ENCODE measurements at places on chromosomes 3 and 15. TPM values are rescaled to one million over a fixed set of nuclear protein-coding genes. Genes with fewer than 3 reads are reported as not detected.

SLC12A1 gene
- not detected for total RNA-seq

CDC25A gene
- total RNA-seq, result 1.5 TPM

OSBPL10 gene
- total RNA-seq, result 33.0 TPM

DPPA4 gene
- total RNA-seq, result 0.58 TPM

ALPK3 gene
- total RNA-seq, result 12.2 TPM

ANAPC13 gene
- total RNA-seq, result 54.9 TPM

RFX7 gene
- total RNA-seq, result 11.9 TPM

NIT2 gene
- 20.7 TPM for total RNA-seq

P2RY1 gene
- total RNA-seq, result 12.5 TPM

MYO5C gene
- total RNA-seq, result 70.1 TPM

RGMA gene
- 11.3 TPM for total RNA-seq

DYNC1LI1 gene
- total RNA-seq, result 37.6 TPM

TRH gene
- total RNA-seq, result not detected

DNA sequence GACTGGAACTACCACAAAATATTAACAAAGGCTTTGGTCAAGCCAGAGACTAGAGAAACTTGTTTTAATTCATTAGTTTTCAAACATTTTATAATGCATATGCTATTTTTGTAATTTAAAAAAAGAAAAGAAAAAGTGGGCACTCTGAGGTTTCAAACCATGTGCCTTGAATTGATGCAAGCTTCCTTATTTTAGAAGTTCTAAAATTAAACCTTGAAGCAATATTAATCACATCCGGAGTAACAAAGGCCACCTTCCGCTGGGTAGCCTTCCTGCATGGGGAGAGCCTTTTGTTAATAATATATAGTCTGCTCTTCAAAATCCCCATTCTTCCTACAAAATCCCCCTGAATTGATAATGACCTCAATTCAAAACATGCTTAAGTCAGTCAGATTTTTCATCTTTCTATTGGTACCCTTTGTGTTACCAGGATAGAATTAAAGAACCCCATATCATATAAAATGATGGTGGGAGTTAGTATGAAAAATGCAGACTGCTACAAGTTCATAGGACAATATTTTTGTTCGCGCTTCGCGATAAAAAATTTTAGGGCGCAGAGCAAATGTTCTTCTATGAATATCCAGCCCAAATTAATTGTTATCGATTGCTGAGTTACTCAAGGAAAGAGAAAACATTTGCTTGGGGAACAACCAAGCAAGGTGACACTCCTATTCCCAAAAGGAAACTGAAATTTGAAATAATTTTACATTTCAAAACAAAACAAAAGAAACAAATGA, 30.6 kb downstream of the LDHAL6B start:
- DNase-seq, result no peak

- no peak for DNase-seq
Observed at GRCh38 chr3:126554560-126555525, 3.9 kb downstream of the C3orf22 start.

DNA sequence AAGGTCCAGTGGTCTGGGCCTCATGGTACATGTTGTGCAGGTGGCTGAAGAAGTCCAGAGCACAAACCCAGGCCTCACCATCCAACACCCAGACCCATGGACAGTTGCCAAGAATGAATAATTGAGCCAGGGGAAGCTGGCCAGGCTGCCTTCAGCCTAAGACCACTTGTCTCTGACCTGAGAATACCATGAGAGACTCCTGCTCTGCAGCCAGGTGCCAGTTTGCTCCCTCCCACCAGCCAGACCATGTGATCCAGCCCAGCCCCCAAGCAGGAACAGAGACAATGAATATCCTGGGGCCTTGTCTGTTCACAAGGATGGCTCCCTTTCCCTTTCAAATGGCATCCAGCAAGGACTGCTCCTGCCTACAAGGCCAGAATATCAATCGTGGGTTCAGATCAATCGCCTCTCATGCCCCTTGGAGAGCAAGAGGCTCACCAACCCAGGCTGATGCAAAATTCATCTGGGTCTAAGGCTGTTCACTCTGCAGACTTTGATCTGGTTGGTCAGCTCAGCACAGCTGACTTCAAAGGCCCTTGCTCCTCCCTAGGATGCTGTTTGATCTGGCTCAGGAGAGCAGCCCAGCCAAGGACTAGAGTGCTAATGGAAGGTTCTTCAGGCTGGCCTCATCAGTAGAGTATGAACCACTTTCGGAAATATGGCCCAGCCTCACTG, 13.4 kb downstream of the TRAIP start:
- DNase-seq, result no peak

GRCh38 chr3:31361371-31362273, 171.1 kb upstream of the STT3B start:
- DNase-seq, result peak; percentile 84

GRCh38 chr3:139758654-139759291, 81.0 kb upstream of the NMNAT3 start:
- DNase-seq, result no peak

DNA sequence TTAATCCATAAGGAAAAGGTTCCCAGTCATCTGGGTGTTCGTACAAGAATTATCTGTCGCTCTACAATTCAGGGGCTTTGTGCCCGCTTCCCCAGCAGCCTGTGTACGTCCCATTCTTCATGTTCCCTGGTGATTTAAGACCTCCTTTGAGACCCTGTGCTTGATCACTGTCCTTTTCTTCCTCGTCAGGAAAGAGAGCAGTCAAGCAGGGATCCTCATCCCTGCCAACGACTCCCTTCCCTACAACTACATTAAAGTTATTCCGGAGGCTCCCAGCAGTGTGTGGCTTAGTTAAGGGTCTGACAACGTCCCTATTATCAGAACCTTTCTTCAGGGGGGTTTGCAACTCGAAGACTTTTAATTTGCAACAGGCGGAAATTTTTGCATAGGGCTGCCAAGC, 175.7 kb downstream of the FOXP1 start:
- no peak for DNase-seq

DNA sequence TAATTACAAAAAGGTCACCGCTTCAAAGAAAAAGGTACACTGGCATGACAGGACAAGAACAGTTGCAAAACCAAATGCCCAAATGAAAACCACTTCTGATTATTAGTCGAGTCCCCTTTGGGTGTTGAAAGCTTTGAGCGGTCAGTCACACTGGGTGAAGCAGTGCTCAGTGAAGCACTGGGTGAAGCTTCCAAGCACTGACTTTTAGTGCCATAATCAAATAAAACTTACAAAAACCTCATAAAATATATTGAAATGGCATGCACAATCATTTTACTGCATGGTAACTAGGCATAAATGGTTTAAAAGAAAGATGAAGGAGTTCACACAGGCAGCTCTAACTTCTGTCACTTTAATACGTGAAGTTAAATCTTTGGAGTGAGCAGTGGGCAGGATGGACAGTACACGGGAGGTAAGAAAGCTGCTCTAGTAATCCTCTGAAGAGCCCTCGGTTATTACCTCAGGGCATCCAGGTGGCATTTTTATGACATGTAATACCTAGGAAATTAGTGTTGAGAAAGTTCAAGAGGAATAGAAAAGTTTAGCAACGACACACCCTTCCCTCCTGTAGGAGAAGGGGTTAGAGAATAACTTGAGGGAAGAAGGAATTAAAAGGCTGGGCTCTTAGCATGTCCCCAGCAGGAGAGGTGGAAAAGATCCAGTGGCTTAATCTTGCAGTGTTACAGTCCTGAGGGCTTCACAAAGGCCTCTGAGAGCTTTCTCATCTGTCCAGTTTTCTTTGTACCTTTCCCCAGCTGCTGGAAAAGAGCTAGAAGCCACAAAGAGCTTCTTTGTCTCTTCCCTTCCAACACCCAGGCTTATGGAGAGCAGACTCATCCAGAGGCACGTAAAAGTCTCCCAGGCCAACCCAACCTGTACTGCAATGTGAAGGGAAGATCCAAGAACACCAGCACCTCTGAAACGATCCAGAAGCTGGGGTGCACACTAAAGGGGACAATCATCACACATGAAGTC, 64.9 kb upstream of the MYO5C start:
- DNase-seq, result no peak

DNA sequence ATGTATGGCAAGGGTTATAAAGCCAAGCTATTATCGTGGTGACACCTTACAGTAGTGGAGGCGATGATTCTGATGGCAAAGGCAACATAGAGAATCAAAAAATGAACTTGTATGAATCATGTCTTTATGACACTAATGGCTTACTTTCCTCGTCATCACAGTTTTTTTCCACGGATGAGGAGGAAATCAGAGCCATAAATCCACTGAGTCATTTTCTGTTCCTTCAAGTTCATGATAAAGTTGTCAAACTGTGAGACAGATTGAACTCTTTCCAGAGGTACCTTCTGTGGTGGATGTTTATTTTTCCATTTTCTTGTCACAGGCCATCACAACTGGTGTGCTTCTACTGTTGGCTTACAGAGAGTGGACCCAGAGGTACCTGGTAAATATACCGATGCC, 8.5 kb downstream of the TMEM212 start:
- no peak for DNase-seq

DNA sequence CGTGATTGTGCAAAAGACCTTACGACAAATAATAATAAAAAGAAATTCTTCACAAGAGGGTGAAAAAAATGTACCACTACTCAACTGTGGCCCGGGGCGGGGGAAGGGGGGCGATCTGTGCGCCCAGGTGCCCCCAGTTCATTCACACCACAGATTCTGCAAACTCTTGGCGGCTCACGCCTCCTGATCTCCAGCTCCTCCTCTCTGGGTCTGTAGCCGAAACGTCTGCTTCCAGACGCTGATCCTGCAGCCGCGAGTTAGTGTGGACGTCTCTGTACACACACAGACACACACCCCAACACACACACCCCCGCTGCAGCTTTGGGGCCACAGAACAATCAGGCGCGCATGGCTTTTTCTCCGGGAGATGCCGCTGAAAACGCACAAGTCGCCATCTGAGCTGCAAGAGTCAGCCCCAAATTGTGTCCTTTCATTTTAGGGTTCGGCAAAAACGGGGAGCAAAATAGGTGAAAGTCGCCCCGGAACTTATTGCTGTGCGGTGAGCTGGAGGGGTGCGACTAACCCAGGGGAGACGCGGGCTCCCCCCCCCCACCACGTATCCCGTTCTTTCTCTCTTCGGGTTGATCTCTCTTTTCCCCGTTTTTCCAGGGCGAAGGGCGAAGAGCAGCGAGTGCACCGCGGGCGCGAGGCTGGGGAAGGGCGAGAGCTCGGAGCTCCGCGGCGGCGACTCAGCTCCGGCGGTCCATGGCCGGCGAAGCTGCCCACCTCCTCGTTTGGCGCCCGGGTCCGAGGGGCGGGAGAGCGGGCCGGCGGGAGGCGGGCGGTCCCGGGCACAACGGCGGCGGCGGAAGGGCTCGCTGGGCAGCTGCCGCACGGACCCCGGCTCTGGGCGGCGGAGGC, 505 bp upstream of the WNT5A start:
- peak; percentile 67 for DNase-seq

GRCh38 chr15:28132524-28133275, 33.6 kb upstream of the OCA2 start:
- no peak for DNase-seq

GRCh38 chr3:117744935-117745334, 1035.4 kb downstream of the TUSC7 start:
- no peak for DNase-seq

DNA sequence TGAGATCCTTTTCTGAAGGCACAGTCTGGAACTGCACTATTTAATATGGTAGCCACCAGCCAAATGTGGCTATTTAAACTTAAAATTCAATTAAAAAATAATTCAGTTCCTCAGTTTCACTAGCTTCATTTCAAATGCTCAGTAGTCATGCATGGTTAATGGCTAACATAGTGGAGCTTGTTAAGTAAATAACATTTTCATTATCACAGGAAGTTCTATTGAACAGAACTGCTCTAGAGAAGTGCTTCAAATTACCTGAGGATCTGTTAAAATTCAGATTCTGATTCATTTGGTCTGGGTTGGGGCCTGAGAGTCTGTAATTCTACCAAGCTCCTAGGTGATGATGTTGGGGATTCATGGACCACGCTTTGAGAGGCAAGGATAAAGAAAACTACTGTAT, 109.6 kb upstream of the THRB start:
- no peak for DNase-seq

DNA sequence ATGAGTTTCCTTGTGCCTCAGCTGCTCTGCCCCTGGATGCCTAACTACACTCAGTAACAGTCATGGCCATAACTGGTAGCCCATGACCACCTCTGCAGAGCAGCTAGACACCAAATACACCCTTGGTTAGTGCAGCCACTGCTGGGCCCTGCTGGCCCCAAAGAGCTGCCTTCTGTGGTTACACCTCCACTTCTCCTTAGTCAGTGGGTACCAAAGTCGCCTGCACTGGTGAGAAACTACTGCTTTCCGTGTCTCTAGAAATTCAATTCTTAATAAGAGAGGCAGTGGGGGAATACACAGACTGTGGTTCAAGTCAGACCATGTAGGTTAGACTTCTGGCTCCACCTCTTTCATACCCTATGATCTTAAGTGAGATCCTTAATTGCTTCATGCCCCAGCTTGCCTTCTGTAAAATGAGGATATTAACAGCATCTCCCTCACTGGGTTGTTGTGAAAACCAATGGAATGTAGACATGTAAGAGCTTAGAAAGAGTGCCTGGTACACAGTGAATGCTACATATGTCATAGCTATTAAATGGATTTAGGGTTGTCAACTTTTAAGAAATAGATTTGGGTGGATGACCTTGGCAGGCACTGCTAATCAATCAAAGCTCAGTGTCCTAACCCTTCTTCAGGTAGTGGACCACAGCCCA, 18.2 kb downstream of the HEG1 start:
- DNase-seq, result no peak

DNA sequence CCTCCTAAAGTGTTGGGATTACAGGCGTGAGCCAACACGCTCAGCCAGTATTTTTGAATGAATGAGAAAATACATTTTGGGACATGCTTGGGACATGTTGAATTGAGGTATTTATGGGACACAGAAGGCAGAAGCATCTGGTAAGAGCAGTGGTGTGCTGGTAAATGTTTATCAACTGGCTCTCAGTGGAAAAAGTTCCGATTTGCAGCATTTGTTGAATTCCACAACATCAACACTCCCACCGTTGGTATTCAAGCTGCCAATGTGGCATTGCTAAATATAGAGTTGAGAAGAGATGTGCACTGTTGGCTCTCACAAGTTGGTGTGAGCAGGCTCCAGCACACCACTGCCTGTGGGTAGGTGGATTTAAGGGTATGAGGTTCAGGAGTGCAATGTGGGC, 35.8 kb upstream of the LRRFIP2 start:
- no peak for DNase-seq

- DNase-seq, result no peak
Observed at GRCh38 chr3:27072810-27073651, 296.2 kb downstream of the NEK10 start.

- no peak for DNase-seq
Observed at GRCh38 chr15:59294574-59295260, 78.0 kb downstream of the MYO1E start.

GRCh38 chr3:161035711-161036110, 69.4 kb downstream of the B3GALNT1 start:
- peak; percentile 12 for DNase-seq

GRCh38 chr3:51879937-51880336, 4.5 kb upstream of the IQCF5 start:
- no peak for DNase-seq

DNA sequence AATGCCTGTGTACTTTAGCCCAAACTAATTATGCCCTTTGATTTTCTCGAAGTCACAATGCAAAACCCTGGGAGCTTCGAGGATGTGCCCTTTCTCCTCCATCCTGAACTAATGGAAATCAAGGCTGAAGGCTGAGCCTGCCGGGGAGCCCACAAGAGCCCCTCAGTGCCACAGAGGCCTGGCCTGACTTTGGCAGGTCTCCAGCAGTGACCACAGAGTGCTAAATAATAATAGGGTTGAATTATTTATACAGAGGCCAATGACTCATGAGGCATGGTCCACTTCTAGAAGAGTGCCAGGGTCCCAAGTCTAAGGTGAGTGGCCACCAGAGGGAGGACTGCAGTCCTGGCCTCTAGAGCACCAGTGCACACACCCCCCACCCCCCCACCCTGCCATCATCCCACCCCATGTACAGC, 19.1 kb upstream of the GLCE start:
- DNase-seq, result no peak

All from lung (tissue), 17 donors.